ENCODE measurements at places on chromosomes 4 and X. TPM values are rescaled to one million over a fixed set of nuclear protein-coding genes. Genes with fewer than 3 reads are reported as not detected.

DNA sequence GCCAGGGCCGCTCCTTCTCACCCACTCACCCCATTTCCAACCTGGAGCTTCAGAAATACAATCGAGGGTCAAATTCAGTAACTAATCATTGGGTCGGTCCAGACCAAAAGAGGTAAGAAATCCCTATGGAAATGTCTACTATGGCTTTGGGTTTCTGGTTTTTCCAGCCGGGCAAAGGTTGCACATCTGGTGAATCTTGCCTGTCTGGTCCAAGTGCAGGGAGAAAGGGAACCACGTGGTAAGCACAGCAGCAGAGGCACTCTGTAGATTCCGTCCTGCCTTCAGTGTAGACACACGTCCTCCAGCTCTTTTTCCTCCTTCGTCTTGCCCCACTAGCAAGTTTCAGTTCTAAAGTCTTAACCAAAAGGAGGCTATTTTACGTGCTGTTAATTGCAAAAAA, 218.0 kb upstream of the JADE1 start:
- peaks cover 21% of the 10 kb centered on the region for H3K4me1 ChIP-seq
- H3K27ac ChIP-seq, result no peak overlapping the region
- H3K4me3 ChIP-seq, result no peak overlapping the region
- H3K27me3 ChIP-seq, result no peaks in the 10 kb centered on the region
- no peaks in the 10 kb centered on the region for H3K36me3 ChIP-seq
- DNase-seq, result no peak

- no peak overlapping the region for H3K27ac ChIP-seq
- H3K4me3 ChIP-seq, result no peak overlapping the region
- no peaks in the 10 kb centered on the region for H3K27me3 ChIP-seq
- H3K4me1 ChIP-seq, result no peaks in the 10 kb centered on the region
These were observed 158.3 kb downstream of the CPE start for GRCh38 chr4:165537028-165537648.

GRCh38 chrX:63613531-63614028, 171.4 kb downstream of the ARHGEF9 start:
- H3K4me1 ChIP-seq, result no peaks in the 10 kb centered on the region
- no peak overlapping the region for H3K27ac ChIP-seq
- H3K36me3 ChIP-seq, result no peaks in the 10 kb centered on the region
- peak; percentile 7 for DNase-seq
- no peaks in the 10 kb centered on the region for H3K27me3 ChIP-seq

DNA sequence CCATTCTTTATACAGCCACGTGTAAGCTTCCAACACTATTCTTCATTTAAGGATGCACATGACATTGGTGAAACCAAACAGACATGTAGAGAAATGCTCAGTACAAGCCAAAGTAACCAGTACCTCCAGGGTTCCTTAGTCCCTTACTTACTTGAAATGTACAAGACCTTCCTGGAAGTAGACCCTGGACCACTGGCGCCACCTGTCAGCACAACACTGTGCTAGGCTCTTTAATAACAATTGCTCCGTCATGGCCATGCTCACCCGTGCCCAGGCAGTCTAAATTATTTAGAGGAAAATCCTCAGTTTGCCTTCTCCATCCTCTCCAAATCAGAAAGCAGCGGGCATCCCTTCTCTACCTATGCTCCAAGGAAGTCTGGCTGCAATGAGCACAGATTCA, 52.7 kb downstream of the ADGRA3 start:
- H3K27me3 ChIP-seq, result no peaks in the 10 kb centered on the region
- H3K4me3 ChIP-seq, result no peak overlapping the region
- no peak overlapping the region for H3K27ac ChIP-seq

DNA sequence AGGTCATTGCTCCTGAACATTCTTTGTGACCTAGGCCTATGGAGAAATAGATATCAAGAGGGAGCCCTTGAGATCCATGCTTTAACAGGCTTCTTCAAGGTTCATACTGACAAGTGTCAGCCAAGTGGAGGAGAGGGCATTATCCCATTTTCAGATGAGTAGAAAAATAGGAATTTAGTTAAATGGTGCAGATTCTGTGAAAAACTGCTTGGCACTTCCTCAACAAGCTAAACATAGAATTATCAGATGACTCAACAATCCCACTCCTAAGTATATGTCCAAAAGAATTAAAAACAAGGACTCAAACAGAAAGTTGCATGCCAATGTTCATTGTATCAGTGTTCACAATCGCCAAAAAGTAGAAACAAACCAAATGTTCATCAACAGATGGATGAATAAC, 43.8 kb upstream of the KCNIP4 start:
- H3K4me1 ChIP-seq, result no peaks in the 10 kb centered on the region
- no peak for DNase-seq
- no peaks in the 10 kb centered on the region for H3K36me3 ChIP-seq
- H3K27me3 ChIP-seq, result no peaks in the 10 kb centered on the region
- no peak overlapping the region for H3K27ac ChIP-seq

Gene TSPAN6
- 78.4 TPM for total RNA-seq

Gene ZC4H2
- total RNA-seq, result 9.3 TPM

Gene KCNIP4
- not detected for total RNA-seq

Gene ZCCHC13
- not detected for total RNA-seq

Gene INTU
- 7.5 TPM for total RNA-seq

Gene CEP135
- total RNA-seq, result 8.4 TPM

Gene PPP3CA
- total RNA-seq, result 13.2 TPM
